PC-9 (cell line): ENCODE measurements at places on chromosomes 3 and 15. TPM values are rescaled to one million over a fixed set of nuclear protein-coding genes. Genes with fewer than 3 reads are reported as not detected.

The CCDC50 gene
- total RNA-seq, result 106 and 118 TPM in 2 replicates

The KIF9 gene
- 18.4 and 21.4 TPM in 2 replicates for total RNA-seq

The LYZL4 gene
- not detected in 2 replicates for total RNA-seq

The FBXO40 gene
- total RNA-seq, result not detected in 2 replicates

The CKMT1A gene
- 0.95 and 1.5 TPM in 2 replicates for total RNA-seq

The HTR3E gene
- not detected in 2 replicates for total RNA-seq

The HYKK gene
- total RNA-seq, result 5.6 and 6.9 TPM in 2 replicates
